ENCODE measurements at places on chromosomes 5 and 9.
A peak's percentile ranks its signal among the peaks of the same experiment; 100 is the strongest.

- DNase-seq: no peak
These were observed 48.5 kb upstream of the BNC2 start for GRCh38 chr9:16918920-16919319.

- DNase-seq: no peak
These were observed 61.1 kb upstream of the TBC1D2 start for GRCh38 chr9:98316445-98317133.

DNA sequence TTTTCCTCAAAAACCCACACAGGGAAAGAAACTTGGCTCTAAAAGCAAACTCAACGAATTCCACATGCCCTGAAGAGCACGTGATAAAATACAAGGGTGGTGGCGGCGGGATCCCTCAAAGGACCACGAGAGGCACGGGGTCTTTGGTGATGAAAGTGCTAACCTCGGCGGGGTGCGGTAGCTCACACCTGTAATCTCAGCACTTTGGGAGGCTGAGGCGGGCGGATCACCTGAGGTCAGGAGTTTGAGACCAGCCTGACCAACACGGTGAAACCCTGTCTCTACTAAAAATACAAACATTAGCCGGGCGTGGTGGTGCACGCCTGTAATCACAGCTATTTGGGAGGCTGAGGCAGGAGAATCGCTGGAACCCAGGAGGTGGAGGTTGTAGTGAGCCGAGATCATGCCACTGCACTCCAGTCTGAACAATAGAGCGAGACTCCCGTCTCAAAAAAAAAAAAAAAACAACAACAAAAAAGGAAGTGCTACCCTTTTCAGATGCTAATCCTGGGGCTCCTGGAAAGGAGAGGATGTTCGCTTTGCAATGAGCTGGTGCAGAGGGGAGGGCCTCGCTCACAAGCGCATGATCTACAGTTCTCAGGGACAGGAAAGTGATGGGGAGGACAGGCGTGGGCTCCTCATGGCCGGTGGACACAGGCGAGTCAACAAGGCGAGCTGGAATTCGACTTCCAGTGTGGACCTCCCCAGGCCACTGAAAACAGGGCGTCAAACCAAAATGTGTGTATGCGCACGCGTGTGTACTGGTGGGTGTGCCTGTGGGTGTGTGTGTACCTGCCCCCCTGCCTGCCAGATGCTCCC, 54.1 kb downstream of the USP20 start:
- DNase-seq: no peak

DNA sequence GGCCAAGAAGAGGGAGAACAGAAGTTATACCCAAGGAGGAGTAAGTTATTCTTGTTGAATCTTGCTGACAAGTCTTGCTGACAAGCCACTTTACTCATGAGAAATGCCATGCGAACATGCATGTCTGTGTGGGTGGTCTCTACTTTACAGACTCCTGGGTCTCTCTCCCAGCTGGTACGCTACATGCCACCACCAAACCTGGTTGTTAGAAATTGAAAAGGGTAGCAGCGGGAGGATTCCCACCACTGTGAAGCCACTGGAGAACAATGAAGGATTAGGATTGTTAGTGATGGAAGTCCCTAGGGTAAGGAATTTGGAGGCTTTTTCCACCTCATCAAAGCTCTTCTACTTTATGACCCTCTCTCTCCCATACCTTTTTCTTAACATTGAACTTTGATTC, 53.6 kb upstream of the GABRB2 start:
- DNase-seq: no peak

DNA sequence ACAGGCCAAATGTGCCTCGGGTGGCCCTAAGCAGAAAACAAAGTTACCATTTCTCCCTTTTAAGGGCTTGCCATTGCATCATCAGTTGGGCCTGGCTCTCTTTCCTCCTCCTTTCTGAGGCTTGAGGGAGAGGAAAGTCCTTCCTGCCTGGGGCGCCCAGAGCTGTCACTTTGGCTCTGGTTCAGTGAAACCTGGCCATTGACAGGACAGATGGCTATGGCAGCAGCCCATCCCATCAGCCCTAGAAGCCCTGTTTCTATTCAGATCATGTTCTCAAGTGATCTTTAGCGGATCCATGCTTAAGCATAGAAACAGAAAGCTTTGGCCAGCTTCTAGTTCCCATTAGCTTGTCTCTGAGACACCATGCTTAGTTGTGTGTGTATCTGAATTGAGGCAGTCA, 293.4 kb downstream of the YTHDC2 start:
- no peak for DNase-seq

DNA sequence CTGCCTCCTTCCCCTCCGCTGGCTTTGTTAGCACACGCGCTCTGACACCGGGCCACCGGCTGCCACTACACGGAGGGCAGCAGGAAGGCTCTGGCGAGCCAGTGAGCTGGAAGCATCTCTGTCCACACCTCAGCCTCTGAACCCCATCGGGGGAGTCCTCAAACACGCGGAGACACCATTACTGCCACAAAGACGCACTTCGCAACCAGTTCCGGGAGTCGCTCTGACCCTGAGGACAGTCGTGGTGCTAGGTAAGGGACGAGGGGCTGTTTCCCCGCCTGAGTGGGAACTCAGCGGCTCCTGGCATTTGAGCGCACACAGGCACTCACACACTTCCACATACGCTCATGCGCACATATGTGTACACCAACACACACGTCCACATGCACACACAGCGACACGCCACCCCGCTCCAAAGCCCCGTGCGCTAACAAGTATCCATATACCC, 160.0 kb downstream of the C9orf152 start:
- DNase-seq: peak; percentile 9

DNA sequence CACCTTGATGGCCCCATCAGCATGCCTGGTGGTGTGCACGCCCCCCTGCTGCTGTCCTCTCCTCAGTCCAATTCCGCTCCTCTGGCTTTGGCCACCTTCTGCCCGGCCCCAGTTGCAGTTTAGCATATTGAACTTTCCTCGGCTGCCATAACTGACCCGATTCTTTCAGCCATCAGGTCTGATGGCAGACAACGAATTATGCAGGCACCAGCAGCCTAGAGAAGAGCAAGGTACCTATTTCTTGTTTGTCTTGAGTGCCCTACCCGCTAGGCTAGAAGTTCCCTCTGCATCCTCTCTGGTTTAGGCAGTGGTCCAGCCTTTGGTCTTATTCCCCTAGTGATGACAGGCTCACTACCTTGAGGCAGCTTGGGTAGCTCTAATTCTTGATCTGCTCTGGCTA, 43.0 kb upstream of the SLC25A51 start:
- no peak for DNase-seq

- no peak for DNase-seq
These were observed 631.5 kb downstream of the MTRR start for GRCh38 chr5:8500426-8500825.

GRCh38 chr5:54904425-54904824, 81.0 kb downstream of the ESM1 start:
- no peak for DNase-seq

DNA sequence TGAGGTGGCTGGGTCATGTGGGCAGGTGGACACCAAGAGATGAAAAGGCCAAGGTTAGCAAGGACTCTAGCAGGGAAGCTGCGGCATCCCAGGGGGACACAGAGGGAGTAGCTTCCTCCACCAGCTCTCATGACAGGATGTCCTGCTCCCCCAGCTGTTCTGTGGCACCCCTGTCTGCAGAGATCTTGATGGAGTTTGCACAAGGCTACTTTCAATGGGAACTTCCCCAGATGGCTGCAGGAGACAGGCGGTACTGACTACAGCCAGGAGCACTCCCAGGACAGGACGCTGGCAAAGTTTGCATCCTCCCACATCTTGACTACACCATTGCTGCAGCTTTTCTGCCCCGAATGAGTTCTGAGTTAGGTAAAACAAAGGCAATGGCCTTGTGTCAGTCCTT, 312.8 kb downstream of the TLE4 start:
- no peak for DNase-seq

DNA sequence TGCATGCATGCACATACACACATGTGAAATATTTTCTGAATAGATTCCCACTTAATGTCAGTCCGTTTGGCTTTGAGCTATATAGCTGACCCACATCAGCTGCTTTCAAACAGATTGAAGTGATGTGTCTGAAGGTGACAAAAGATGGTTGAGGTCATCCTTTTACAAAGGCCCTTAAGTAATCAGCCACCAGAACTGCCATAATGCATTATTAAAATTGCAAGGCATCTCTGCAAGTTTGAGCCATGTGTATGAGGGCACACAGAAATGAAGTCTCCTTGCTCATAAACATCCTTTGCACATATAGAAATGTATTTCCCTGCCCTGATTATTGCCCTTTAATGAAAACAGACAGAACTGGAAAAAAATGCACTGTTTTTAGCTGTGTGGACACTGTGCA, 1043.0 kb upstream of the C9orf72 start:
- DNase-seq: no peak

DNA sequence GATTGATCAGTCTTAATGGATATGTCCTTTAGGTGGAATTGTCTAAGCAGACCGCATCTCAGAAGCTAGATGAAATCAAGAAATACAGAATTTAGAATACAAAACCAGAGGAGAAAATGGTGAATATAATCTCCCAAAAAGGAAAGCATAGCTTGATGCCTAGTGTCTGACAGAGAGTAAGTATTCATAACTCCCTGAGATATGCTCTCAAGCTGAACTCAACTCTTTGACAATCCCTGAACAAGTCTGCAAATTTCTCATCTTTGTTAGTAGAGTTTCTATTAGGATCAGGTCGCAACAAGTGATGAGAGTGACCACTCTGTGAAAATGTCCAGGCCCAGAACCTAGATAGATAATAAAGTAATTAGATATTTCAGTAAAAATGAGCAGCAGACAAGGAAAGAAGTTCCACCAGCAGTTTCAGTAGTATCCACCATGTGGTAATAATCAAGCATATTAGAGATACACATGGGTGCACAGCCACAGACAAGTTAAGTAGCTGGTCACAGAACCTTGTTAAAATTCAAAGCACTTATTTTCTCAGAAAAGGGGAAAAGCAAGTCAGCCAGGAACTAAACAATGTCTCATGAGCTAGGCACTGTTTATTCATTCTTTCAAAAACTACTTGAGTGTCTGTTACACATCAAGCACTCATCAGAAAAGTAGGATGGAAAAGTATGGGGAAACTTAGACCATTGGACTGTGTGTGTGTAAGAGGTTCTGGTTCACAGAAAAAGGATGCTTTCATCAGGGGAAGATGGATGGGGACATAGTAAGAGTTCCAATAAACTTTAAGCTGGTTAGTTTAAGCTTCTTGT, 481.5 kb upstream of the TUSC1 start:
- DNase-seq: no peak

DNA sequence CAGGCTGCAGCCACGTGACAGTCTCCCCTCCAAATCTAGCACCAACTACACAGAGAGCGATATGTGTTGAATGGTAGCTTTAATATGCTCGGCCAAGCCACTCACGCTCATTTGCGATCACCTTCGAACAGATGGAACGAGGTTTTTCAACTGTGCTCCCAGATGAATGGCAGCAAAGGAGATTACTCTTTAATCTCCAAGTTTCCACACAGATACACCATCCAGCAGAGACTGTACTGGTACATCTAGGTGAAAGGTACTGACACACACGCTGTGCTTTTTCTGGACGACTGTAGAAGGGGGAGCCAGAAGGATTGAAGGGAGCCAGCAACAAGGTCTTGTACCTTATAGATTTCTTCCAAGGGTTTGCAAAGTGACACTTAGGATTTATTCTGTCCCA, 263.9 kb downstream of the NR3C1 start:
- no peak for DNase-seq

- no peak for DNase-seq
These were observed 47.2 kb upstream of the COX7C start for GRCh38 chr5:86570427-86571083.

GRCh38 chr9:126724226-126724625, 80.6 kb upstream of the ZBTB43 start:
- no peak for DNase-seq

DNA sequence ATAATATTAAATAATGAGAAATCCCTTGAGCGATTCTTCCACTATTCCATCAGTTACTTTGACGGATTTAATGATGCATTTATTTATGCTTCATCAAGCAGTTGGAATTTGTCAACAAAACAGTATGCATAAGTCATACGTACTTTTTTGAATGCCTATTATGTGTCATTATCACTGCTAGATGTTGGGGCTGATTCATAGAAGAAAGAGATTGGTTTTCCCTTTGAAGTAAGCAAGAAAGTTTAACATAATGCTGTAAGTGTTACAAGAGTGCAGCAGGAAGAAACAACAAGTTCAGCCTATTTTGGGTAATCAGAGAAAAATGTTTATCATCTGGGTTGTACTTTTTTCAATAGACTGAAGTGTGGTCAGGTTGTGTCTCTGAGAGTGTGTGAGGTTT, 121.2 kb upstream of the RANBP3L start:
- DNase-seq: no peak

GRCh38 chr9:128146591-128147120, 2.6 kb upstream of the LCN2 start:
- DNase-seq: no peak

DNA sequence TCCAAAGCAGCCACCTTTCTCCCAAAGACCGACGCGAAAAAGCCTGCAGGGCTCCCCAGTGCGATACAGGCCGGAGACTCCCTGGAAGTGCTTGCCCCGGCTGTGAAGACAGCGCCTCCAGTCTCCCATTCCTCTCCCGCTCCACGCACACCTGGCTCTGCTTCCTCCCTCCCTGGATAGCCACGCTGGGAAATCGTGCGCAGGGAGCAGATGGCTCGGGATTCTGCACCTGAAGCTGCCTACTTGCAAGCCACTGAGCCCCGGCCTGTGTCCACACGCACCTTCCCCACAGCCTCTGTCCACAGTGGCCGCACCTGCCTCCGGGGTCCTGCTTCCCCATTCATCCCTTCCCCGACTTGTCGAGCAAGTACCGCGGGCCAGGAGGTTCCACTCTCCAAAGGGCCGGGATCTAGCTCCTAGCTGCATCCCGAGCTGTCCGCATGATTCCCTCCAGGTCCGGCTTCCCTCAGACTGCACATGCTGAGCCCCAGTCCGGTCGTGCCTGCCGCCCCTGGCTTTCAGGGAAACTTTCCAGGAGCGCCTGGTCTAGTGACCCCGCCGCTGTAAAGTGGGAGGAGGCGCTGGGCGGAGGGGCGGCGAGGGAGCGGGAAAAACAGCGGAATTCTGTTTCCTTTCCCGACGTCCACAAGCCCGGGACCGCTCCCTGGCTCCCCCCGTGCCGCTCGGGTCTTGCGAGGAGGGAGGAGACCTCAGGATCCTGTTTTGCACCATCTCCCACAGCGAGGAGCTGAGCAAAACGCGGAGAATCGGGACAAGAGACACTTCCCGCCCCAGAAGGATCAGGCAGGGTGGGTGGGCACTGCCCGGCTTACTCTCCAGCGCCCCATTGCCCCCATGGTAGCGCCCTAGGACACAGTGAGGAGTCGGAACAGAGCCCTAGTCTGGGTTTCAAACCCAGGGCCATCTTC, 2.0 kb downstream of the SEMA6A start:
- no peak for DNase-seq

All from activated T-cell treated with anti-CD3 and anti-CD28 coated beads for 4 hours (primary cell).